GM12865 (cell line): ENCODE measurements at places on chromosomes 7 and 10.

- no peak for DNase-seq
Observed at GRCh38 chr7:90677486-90678404, 81.6 kb downstream of the CDK14 start.

- no peak for DNase-seq
Observed at GRCh38 chr10:121919666-121920065, 8.2 kb downstream of the ATE1 start.

GRCh38 chr10:11672836-11673235 lies 61.4 kb upstream of the USP6NL start:
- no peak for DNase-seq

DNA sequence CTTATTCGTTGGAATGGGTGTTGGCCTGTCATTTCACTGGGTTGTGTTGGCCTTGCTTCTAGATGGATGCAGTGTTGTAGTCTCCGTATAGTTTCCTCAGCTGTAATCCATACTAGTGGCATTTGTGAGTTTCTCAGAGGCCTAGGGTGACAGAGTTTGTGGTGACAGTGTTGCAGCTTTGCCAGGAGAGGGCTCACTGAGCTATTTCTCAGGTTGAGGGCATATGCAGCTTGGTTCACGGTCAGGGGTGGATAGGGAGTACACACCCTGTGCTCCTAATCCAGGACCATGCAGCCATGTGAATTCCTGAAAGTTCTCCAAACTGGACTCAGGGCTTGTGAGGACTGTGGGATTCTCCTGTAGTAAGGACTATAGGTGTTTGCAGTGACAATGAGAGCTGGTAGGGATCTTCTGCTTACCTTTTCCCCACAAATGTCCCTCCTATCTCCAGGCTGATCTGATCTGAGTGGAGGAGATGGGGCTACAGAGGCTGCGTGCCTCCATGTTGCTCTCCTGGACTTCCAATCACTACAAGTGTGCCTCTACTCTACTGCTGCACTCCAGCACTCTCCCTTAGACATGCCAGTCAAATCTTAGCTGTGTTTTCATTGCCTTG lies 229.0 kb downstream of the STK31 start:
- DNase-seq: peak; percentile 66

DNA sequence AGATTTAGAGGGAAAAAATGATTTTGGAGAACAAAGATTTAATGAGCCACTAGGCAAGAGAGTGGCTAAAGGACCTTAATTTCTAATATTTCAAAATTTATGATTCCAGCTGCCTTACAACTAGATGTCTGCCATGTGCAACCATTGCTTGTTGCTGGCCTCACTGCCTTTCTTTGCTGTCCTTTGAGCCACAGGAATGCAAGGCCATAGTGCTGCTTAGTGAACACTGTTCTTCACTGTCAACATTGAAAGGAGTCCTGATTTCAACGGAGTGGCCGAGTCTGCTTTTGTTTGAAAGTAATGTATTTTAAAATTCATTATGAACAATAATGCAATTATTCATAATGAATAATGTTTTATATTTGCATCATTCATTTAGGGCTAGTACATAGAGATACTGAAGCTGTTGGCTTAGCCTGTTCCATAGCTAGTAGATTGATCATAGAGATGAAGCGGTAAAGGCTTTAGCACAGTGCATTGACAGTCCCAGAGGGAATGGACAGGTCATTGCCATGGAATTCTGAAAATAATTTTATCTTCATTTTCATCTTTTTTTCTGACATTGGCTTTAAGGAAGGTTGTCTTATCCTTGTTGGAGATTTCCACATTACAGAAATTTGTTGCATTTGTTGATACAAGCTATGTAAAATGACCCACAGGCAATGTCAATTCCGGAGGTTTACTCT lies 544.1 kb downstream of the AUTS2 start:
- no peak for DNase-seq

DNA sequence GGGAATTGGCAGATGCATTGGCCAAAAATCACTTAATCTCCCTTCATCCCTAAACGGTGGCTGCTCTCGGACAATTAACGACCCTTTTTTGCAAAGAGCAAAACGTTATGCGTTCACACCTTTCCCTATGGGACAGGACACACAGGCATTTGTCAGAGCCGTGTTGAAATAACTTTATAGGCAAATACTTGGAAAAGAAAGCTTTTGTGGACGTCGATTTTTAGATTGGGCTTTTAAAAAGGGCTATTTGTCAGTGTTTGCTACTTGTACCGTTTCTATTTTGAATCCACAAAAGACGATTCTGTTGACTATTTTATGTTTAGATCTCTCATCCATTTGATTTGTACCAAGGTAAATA lies 245.6 kb downstream of the SLC25A13 start:
- DNase-seq: no peak
